ENCODE measurements at places on chromosomes 13 and 19.

DNA sequence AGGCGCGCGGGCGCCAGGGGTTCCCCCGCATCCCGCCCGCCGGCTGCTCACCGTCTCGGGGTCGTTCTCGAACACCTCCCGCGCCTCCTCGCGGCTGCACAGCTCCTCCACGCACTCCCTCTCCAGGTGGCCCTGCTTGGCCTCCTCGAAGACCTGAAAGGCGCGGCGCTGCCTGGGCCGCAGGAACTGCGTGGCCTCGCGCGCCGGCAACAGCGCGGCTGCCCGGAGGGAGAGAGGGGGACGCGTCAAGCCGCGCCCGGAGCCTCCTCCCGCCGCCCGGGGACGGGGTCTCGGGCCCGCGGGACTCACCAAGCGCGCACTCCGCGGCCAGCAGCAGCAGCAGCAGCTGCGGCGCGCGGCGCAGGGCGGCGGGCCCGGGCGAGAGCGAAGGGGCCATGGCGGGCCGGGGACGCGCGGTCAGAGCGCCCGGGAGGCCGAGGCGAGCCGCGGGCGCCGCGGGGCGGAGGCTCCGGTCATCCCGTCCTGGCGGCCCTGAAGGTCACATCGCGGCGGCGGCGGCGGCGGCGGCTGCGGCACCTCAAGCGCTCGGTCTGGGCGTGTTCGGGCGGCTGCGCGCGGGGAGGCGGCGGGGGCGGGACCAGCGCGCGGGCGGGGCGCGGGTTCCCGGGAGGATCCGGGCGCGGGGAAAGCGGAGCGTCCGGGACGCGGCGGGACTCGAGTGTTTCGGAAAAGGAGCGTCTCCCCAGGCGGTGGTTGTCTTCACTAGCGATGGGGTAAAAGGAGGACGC is at the start of gene GAS6:
Gene GAS6, minus strand, starts transcription at position 553 of the 749 bp plus-strand sequence. Its CDS starts 156 bp downstream, at position 397.
- peak; percentile 82 for DNase-seq

GRCh38 chr13:49348751-49349150 is 95.1 kb downstream of the CAB39L start:
- DNase-seq: no peak

- no peak for DNase-seq
Measured at GRCh38 chr13:42119875-42120274, 71.4 kb downstream of the DGKH start.

- DNase-seq: no peak
Measured at GRCh38 chr13:66842766-66843165, 387.4 kb downstream of the PCDH9 start.

GRCh38 chr19:7340959-7341837 is 7.5 kb upstream of the ARHGEF18 start:
- peak; percentile 82 for DNase-seq

DNA sequence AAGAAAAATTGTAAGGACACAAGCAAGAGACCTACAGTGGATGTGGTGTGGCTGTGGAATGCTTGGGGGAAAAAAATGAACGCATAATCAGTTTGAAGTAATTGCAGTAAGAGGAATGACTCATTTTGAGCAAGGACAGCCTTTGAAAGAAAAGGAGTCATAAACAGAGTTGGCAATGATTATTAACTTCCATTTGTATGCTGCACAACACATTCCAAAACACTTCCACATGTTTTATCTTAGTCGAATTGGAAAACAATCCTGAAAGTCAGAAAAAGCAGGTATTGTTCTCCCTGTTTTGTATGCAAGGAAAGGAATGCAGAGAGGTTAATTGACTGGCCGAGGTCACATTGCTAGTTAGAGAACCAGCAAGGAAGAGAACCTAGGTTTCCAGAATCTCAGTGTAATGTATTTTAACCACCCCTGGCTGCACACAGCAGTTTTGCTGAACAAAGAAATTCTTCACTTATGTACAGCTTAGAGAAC is 630.0 kb upstream of the MIR17HG start:
- no peak for DNase-seq

- DNase-seq: no peak
Measured at GRCh38 chr13:24700539-24700938, 20.3 kb downstream of the ATP12A start.

GRCh38 chr19:16185768-16186123 is 536 bp downstream of the FAM32A start:
- peak; percentile 66 for DNase-seq

DNA sequence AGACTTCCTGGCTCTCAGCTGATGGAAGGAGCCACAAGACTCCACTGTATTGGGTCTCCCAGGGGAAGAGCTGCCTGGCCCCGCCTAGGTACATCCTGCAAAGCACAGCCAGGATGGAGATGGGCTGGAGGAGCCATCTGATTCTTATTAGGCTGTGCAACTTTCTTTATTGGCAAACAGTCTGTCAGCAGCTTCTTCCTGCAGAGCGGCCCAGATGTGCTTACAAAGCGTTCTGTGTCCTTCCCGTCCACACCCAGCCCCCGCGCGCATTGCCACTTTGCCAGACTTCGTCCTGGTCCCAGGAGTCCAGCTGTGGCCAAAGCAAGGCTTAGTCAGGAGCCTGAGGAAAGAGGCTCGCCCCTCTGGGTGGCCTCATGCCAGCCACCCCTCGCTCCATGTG is 409.3 kb downstream of the ZNF536 start:
- DNase-seq: no peak

DNA sequence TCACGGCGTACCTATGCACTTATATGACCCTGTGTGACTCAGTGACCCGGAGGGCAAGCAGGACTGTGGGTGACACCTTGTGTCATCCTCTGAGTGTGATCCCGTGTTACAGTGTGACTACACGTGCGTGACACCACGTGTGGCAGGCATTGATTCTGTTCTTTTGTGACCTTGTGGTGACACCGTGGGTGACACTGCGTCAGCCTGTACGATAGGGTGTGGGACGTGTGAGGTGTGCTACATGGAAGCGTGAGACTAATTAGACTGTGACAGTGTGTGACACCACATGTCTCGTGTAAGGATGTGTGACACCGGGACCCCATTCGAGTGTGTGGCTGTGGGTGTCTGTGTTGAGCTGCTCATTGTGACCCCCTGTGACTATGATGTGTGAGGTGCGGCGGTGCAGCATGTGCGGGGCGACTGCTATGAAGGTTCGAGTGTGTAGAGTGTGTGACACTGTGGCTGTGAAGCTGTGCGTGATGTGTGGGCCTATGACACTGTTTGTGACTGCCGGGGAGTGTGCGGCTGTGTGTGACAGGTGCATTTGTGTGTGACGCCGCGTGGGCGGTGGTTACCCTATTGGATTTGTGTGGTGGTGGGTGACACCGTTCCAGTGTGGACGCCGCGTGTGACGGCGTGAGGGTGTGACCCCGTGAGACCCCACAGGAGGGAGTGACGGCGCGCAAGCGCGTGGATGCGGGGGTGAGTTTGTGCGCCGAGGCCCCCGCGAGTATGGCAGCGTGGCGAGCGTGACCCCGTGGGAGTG is 399 bp upstream of the SPTBN4 start:
- DNase-seq: no peak

- no peak for DNase-seq
Measured at GRCh38 chr19:13926715-13927114, 11.5 kb downstream of the PODNL1 start.

- peak; percentile 87 for DNase-seq
Measured at GRCh38 chr19:47427241-47428176, 8.2 kb upstream of the MEIS3 start.
